Inflammatory macrophage treated with lipopolysaccharide for 1 hour (primary cell): ENCODE measurements at places on chromosomes 1 and 21.

DNA sequence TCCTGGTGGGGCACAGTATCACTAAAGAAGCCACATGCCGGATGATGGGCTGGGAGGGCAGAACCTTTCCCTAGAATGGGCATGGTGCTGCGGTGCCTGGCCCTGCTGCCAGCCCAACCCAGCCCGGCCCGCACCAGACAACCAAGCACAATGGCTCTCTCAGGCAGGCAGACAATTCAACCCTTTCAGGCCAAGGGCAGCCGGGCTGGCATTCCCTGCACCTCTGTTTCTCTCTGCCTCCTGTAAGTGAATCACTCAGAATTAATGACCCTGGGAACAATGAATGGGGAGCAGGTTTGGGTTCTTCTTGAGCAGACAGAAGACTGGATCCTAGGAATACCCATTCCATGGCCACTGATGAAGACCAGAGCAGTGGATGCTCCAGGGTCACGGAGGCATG is 41.0 kb upstream of the IFFO2 start:
- no peak for DNase-seq

GRCh38 chr1:168491527-168492164 is 52.2 kb downstream of the XCL2 start:
- no peak for DNase-seq

GRCh38 chr1:226633541-226634165 is 85.1 kb downstream of the STUM start:
- DNase-seq: no peak

DNA sequence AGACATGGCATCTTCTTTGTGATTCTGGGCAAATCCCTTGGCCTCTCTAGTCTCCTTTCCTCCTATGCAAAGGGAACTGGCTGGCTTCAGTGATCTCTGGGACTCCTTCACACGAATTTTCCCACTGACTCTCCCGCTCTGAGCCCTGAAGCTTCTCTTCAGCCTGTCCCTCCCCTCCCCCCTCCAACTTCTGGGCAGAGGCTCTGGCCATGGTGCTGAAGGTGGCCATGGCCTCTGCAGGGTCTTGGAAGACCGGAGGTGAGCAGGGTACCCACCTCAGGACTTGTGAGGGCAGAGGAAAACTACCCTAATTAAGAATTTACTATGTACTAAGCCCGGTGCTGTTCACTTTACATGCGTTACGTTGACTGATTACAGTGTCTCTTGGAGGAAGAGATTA is 29.4 kb upstream of the POU3F1 start:
- no peak for DNase-seq

- DNase-seq: no peak
Observed at GRCh38 chr1:248861616-248862015, 2.7 kb upstream of the ZNF692 start.

GRCh38 chr21:43369124-43369523 is 57.8 kb downstream of the SIK1 start:
- peak; percentile 18 for DNase-seq

GRCh38 chr1:15799928-15800835 is 7.3 kb downstream of the UQCRHL start:
- DNase-seq: no peak

DNA sequence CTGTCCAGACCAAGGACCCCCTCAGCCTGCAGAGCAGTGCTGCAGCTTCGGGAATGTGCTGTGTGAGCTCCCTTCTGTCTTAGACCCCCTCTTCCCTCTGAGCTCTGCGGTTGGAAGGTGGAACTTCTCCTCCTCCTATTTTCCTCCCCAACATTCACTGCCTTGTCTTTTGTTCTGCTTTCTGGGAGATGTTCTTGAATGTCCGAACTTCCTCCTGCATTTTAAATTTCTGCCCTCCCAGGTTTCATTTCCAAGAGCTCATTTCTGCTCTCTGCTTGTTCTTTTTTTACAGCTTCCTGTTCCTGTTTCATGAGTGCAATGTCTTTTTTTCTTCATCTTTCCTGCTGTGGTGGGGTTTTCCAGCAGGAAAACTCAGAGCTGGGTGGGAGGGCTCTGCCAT is 29.3 kb downstream of the RRP1 start:
- DNase-seq: peak; percentile 83

GRCh38 chr1:2160451-2161300 is 33.9 kb downstream of the FAAP20 start:
- DNase-seq: no peak

DNA sequence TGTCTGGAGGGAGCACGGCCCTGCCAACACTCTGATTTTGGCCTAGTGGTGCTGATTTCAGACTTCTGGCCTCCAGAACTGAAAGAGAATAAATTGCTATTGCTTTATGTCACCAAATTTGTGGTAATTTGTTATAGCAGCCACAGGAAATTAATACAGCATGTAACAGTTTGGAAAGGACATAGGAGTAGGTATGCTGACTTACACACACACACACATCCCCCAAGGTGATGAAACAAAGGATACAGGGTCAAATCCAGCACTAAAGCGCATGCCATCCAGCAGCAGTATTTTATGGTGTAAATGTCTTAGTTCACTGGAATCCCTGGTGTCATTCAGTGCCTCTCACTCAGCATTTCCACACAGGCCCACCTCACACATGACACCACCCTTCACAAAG is 72.2 kb upstream of the MAN1A2 start:
- DNase-seq: no peak

DNA sequence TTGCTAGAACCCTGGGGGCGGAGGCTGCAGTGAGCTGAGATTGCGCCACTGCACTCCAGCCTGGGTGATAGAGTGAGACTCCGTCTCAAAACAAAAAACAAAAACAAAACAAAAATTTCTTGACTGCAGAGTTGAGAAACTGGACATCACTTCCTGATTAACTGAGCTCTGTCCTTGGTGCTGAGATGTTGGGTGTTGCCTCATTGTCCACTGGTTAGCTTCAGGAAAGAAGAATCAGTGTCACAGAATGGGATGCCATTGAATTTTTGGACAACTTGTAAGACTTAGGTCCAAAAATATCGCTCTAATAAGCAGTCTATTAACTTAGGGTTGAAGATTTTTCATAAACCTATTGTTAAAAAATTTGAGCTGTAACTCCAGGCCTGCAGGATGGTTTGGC is 23.8 kb upstream of the KCNA10 start:
- DNase-seq: peak; percentile 86

DNA sequence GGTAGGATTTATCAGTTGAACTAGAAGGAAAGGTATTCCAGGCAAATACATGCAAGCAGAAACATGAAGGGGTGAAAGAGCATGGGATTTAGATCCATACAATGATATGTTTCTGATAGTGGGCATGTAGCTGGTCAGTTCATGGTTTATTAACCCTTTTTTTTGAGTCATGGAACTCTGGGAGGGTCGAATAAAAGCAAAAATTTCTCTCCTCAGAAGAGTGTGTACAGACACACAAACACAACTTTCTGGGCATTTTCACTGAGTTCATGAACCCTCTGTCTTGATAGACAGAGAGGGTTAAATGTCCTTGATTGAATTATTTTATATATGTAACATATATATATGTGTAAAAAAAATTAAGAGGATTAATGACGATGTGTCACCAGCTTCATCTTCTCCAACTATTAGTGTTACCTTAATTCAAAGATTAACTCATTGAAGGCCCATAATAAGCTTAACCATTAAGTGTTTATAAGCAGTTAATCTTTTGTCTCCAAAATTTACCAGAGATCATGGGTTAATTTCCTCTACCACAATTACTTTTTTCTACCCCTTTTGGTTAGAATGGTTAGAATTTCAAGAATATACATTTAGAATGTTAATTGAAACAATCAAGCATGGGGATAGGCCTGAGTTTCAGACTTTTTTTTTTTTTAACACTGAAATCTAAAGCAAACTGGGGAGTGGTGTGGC is 4.6 kb downstream of the JUN start:
- no peak for DNase-seq

- DNase-seq: no peak
Observed at GRCh38 chr1:224223819-224224714, 41.0 kb downstream of the DEGS1 start.

GRCh38 chr1:44497422-44498170 is 92.5 kb downstream of the RNF220 start:
- DNase-seq: no peak

GRCh38 chr1:158163000-158163947 is 17.4 kb upstream of the CD1D start:
- peak; percentile 64 for DNase-seq

GRCh38 chr21:42148584-42148983 is 70.4 kb upstream of the ABCG1 start:
- DNase-seq: no peak

DNA sequence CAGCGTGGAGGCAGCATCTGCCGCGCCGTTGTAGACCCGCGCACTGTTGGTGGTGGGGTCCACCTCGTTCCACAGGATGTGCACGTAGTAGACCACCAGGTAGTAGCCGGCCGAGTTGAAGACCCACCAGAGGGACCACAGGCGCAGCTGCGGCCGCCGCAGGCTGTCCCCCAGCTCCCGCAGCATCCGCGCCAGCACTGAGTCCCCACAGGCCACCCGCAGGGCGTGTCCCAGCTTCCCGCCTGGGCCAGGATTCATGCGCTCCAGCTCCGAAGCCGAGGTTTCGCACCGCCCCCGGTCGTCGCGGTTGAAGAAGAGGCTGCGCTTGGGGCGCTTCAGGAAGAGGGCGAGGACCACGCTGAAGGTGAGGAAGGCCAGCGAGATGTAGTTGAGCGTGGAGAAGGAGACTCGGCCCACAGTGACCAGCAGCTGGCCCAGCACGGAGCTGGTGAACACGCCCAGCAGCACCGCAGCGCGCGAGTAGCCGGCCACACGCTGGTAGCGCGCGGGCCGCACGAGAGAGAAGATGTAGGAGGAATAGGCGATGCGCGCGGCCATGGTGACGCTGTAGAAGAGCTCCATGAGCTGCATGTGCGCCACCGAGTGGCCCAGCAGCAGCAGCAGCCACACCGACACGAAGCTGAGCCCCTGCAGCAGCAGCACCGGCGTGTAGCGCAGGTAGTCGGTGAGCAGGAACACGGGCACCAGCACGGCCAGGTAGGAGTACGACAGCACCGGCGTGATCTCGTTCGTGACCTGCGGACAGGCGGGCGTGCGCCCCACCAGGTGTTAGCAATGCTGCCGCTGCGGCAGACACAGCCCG is 10.6 kb downstream of the SLC19A1 start:
- no peak for DNase-seq

DNA sequence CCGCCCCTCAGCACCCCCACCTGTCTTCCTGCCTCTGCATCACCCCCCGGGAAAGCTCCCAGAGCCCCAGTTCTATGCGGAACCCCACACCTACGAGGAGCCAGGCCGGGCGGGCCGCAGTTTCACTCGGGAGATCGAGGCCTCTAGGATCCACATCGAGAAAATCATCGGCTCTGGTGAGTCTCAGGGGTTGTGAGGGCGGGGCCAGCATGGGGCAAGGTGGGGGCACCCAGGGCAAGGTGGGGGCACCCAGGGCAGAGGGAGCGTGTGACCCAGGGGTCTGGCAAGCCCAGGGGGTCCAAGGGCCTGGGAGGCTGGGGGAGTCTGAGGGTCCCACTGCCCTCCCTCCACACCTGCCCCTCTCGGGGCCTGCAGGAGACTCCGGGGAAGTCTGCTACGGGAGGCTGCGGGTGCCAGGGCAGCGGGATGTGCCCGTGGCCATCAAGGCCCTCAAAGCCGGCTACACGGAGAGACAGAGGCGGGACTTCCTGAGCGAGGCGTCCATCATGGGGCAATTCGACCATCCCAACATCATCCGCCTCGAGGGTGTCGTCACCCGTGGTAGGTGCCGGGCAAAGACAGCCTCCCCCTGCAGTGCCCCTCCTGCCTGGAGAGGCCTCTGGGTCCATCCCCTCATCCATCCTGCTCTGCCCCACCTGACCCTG is 34.1 kb downstream of the EPHA8 start:
- DNase-seq: no peak

DNA sequence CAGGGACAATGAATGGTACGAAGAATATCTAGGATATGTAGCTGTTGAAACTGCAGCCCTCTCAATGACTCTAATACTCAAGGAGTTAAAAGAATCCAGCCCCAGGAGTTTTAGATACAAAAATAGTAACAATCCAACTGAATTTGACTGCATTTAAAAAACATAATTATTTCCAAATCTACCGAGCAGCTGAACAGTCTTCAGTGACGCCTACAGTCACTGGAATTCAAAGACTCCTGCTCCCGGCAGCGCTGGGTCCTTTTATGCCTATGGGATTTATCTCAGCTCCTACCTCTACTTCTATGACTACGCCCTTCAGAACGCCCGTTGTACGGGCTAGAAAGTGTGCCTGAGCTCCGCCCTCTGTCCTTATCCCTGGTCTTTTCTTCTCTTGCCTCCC is 55.7 kb downstream of the WARS2 start:
- no peak for DNase-seq

DNA sequence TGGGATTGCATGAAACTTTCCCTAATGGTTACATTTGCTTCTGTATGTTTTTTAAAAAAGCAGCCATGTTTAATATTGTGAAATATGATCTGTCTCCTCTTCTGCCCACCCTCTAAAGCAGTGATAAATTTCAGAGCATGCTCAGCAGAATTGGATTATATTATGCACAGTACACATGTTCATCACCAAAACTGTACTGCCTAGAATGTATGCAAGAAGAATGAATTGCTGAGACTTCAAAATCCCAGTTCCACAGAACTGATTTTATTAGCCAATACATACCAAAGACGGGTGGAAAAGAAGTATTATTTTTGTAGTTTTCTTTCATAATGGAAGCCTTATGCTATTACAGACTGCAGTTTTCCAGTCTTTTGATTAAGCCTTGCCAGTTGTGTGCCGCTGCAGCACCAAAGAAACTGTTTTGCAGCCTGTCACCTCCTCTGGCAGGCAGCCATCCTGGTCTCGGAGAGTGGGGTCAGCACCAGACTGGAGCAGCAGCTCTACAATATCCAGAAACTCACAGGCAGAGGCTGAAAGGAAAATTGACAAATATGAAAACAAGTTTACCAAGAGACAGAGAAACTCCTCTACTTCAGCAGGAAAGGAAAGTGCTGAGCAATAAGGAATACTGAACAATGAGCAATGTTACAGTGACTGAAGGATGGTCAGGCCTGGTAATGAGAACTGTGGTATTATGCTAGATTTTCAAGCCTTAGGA is 58.1 kb downstream of the LHX4 start:
- DNase-seq: no peak

- DNase-seq: no peak
Observed at GRCh38 chr1:33388805-33389771, 41.8 kb downstream of the PHC2 start.

GRCh38 chr1:167934426-167935215 is 1.9 kb upstream of the DCAF6 start:
- DNase-seq: no peak

- no peak for DNase-seq
Observed at GRCh38 chr1:59688976-59689375, 125.8 kb upstream of the HOOK1 start.

- DNase-seq: no peak
Observed at GRCh38 chr1:58879464-58879863, 95.6 kb upstream of the JUN start.
